ENCODE measurements at places on chromosomes 16 and 17.

GRCh38 chr17:77034677-77035424 is 105.9 kb upstream of the SEC14L1 start:
- no peak for DNase-seq

DNA sequence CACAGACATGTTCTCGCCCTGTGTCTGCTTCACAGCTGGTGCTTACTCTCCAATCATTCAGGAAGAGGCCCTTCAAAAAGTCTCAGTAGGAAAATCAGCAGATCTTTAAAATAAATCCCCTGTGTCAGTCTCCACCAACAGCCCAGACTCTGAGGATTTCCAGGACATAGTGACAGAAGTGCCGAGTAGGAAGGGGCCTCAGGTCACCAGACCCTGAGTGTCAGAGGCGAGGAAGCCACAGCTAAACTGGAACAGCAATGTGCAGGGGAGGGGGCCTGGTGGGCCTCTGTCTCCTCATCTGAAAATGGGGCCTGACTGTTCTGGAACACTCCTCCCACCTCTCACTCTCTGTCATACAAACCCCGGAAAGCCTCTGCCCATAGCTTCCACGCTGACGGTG is 6.3 kb downstream of the CACNG4 start:
- no peak for DNase-seq

DNA sequence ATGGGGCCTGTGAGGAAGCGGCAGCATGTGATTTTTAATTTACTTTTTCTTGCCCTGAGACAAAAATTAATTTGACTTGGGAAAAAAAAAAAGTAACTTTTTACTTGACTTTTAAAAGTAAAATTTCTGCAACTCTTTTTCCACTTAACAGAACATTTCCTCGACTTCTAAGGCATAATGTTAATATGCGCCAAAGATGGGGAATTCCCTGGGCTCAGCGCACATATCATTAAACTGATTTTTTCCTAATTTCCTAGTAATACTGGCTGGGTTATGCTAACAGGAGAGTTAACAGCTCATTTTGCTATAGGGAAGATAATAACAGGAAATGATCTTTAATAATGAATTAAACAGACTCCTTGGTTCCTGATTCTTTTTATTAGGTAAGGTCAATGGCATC is 120.6 kb upstream of the CDH5 start:
- no peak for DNase-seq

- DNase-seq = no peak
These were observed 9.3 kb downstream of the SSTR5 start for GRCh38 chr16:1081734-1082265.

- DNase-seq = no peak
These were observed 50.1 kb downstream of the AXIN2 start for GRCh38 chr17:65511316-65511715.

GRCh38 chr17:45437465-45438283 is 5.0 kb upstream of the ARHGAP27 start:
- DNase-seq = no peak

- no peak for DNase-seq
These were observed 7.6 kb downstream of the UNC13D start for GRCh38 chr17:75836605-75837004.

DNA sequence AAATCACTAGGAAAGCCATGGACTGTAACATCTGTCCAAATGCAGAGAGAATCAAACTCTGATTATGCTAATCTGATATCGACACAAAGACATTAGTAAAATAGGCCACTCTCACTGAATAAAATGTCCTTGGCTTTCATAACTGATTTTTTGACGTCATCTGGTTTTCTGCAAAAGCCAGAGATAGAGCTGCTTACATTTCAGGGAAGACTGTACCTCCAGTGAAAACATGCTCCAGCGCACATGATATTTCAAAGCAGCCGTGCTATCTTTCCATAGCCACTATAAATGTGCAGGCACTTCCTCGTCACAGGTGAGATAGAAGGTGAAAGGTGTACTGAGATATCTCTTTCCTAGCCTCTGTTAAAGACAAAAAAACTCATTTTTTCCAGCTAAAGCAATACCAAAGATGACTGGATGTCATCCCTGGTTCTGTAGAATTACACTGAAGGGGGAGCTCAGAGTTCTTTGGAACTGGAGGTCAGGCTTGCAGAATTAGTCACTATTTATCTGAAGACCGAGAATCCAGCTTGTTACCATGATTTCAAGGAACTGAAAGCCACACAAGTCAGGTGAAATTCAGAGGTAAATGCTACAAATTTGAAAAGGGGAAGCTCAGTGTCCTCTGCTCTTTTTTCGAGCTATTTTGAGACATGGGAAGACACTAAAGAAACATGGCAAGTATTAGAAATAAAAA is 249.5 kb downstream of the CA10 start:
- DNase-seq = no peak

DNA sequence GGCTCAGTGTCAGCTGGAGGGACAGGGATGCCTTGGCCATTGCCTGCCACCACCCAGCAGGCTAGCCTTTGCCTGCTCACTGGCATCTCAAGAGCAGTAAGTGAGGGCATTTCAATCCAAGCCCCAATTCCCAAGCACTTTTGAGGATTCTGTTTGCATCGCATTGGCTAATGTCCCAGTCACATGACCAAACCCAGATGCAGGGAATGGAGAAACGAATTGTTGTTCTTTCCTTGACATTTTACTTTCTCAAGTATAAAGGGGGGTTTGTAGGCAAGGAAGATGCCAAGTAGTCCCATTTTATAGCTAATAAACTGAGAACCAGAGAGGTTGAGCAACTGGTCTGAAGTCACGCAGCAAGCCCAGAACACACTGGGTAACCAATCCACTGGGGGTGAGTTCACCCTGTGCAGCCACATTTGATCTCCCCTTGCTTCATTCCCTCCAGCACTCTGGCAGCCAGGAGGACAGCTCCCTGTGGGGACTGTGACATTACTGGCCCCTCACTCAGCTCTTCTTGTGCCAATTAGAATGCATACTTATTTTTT is 193.8 kb upstream of the CACNG3 start:
- no peak for DNase-seq

DNA sequence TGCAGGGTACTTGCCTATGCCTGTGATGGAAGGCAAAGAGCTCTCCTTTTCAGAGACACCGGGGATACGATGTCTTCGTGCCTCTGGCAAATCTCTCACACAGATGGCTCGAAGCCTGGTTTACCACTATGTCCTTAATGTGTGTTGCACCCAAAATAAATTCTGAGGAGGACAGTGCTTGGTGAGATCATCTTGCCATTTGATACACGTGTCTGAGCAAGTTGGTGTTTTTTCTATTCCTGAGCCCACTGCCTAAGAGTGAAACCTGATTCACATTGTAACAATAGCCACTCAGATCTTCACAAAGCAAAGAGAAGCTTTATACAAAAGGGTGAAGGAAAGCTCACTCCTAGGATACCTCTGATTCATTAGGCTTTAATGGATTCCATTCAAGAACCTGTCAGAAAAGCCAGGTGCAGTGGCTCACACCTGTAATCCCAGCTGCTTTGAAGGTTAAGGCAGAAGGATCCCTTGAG is 33.1 kb upstream of the AKAP1 start:
- peak; percentile 88 for DNase-seq

DNA sequence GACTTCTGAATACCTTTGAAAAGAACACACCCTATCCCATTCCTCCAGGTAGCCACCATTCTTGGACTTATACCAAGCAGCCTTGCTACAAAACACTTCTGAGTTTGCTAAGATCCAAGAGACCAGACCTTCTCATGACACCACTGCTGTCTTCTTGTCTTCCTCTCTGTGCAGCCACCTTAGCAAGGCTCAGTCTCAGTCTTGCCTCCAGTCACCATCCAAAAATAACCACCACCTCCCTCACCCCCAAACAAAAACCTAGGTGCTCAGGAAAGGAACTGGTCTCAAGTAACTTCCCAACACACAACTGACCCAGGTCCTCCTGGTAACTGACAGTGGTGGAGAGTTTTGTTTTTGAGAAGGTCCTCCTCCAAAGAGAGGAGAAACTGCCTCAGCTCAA is 90.9 kb upstream of the CORO6 start:
- DNase-seq = no peak

DNA sequence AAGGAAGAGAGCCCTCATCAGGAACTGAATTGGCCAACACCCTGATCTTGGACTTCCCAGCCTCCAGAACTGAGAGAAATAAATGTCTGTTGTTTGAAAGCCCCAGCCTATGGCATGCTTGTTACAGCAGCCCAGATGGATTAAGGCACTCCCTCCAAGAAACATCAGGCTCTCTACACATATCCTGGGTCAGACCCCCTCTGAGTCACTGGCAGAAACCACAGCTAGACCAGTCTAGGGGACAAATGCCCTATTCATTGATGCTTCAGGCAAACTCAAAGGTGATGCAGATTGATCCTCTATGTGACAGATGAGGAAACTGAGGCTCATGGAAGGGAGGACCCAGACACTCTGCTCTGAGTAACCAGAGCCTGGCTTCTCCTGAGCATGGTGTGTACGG is 116.8 kb downstream of the WSCD1 start:
- no peak for DNase-seq

DNA sequence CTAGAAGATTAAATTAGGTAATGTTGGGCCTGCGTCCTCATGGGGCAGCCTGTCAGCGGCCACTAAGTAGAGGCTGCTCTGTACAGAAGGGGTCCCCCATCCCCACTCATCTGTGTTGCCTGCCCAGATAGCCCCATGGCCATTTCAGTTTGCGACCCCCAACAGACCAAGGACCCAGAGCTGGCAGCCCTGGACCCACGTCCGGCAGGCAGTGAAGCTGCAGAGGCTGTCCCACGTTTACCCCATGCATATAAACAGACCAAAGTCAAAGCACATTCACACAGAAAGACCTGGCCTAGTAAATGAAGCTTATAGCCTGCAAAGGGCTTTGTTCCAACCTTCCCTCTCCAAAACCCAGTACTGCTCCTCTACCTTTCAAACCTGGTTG is 4.6 kb downstream of the PDF start:
- DNase-seq = no peak

DNA sequence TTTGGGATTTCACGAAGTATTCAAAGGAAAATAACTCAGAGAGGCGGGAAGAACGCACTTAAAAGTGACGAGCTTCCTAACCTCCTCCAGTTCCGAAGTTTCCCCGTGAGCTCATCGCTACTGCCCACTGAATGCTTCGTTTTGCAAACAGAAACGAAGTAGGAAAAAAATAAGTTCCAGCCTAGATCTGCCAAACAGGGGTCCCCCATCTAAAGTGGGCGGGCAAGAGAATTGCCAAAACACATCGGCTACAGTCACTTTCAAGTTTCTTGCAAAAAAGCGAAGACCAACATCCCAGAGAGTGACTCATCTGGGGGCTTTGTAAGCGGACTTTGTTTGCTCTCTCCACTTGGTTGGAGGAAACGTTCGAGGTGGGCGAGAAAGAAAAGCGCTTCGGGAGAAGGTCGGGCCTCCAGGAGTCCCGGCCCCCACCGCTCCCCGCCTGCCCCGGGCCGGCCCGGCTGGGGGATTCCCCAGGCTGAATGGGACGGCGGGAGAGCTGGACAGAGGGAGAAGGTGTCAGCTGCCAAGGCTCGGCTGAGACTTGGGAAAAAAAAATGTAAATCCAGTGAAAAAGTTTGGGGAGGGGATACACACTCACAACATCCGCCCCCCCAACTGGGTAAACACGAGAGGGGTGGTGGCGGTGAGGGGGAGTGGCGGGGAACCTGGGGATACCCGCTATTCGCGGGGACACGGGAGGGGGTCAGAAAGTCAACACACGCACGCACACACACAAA is 1.0 kb downstream of the VEZF1 start:
- no peak for DNase-seq

- peak; percentile 43 for DNase-seq
These were observed 59.8 kb upstream of the ARL4D start for GRCh38 chr17:43338886-43339516.

GRCh38 chr17:1078831-1079561 is 82.1 kb downstream of the TIMM22 start:
- DNase-seq = no peak

GRCh38 chr17:69908626-69909368 is 166.2 kb upstream of the KCNJ16 start:
- DNase-seq = no peak

DNA sequence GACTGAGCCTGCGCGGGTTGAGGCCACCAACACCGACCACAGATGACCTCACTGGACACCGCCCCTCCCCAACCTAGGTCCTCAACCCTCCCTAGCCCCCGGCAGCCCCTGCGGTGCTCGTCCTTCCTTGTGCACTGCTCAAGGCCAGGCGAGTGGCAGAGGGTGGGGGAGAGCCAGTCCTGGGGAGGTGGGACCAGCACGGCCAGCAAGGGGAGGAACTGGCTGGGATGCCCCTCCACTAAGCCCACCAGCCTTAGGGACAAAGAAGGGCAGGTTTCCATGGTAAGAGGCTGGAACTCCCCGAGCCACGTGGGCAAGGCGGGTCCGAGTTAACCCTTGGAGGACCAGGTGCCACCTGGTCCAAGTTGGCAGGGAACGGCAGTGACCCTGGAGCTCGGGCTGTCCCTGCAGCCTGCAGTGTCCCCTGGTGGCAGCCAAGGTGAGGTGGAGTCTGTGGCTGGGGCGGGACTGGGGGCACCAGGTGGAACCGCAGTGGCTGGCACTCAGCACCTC is 9.2 kb downstream of the FSCN2 start:
- no peak for DNase-seq

GRCh38 chr16:51237861-51238378 is 86.8 kb upstream of the SALL1 start:
- DNase-seq = no peak

DNA sequence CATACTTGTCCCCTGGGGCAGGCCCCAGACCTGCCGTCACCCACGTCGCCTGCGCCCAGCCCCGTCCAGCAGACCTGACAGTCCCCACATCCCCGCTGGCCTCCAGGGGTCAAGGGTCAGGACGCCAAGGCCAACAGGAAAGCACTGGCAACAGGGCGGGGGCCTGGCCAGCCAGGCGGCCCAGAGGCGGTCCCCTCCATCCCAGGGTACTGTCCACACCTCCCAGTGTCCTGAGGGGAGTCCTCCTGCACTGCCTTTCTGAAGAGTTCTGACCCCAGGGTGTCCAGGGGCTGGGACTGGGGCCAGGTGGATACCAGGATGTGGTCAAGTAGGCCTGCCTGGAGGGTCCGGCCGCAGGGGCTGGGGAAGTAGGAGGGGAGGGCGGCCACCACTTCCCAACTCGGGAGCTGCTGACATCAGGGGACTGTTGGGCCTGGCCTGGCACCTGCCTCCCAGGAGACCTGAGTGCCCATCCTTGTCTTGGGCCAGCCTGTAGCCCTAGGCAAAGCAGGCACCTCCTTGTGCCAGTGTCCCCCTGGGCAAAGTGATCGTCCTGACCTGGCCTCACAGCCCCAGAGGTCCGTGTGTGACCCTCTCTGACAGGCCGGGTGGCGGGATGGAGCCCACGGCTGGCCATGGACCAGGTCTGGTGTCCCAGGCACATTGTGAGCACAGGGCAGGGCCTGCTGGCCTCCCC is 6.7 kb upstream of the AXIN1 start:
- no peak for DNase-seq

- no peak for DNase-seq
These were observed 5.2 kb downstream of the CISD3 start for GRCh38 chr17:38735161-38735997.

DNA sequence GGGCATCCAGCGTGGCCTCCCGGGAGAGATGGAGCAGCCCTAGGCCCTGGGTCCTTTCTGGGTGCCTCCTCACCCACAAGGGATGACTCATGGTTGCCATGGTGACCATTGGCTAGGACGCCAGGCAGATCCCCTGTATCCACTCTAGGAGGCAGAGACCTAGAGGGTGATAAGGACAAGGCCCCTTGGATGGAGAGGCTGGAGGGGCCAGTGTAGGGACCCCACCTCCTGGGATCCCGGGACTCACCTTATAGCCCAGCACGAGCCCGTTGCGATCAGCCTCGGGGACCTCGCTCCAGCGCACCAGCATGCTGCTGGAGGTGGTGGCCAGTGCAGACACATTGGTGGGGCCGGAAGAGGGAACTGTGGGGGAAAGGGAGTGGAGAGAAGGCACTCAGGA is 82.2 kb upstream of the CDC42EP4 start:
- DNase-seq = no peak

- peak; percentile 22 for DNase-seq
These were observed 44.6 kb upstream of the LCMT1 start for GRCh38 chr16:25066747-25067631.
